ENCODE measurements at places on chromosomes 3 and 15.

- no peak for DNase-seq
These were observed 25.5 kb downstream of the RARB start for GRCh38 chr3:25453619-25454004.

DNA sequence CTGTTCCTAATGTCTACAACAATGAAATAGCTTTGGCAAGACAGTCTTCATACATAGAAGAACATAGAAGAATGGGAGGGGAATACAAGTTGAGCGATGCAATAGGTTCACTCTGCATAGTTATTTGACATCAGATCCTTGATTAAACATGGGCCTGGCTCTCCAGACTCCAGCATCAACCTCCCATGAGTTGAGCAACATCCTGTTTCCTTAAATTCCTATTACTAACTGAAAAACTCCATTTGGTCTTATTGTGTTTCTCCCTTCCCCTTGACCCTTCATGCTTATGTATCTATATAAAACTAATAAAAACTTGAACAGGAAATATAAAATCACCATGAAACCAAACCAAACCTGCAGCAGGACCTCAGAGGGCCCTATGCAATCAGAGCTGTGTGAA, 304.5 kb upstream of the SATB1 start:
- DNase-seq: no peak

DNA sequence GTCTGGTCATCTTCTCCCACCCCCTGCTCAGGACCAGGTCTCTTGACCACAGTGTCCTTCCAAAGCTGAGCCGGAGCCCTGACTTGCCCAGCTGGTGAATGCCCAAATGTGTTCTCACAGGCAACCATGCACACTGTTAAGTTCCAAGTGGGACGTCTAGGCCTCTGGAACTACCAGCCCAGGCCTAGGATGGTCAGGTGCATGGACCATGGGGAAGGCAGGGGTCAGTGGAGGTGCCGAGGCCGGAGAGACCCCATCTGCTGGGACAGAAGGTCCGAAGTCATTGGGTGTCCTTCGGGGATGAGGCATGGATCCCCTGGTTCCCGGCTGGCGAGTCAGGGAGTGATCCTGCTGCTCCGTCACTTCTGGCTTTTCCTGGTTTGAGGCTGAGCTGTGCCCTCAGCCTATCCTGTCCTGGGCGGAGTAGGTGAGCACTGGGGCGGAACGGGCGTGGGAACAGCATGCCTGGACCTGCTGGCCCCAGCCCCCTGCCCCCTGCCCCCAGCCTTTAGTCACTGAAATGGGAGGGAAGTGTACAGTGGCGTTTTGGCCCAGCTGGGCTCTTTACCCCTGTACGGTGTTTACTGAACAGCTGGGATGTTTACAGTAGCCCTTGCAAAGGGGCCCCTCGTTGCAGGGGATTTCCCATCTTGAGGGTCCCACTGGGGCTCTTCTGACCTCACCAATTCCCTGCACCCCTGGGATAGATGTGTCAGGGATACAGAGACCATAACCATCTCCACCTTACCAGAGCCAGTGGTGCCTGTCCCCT, 12.1 kb downstream of the SEMA3F start:
- DNase-seq: no peak

DNA sequence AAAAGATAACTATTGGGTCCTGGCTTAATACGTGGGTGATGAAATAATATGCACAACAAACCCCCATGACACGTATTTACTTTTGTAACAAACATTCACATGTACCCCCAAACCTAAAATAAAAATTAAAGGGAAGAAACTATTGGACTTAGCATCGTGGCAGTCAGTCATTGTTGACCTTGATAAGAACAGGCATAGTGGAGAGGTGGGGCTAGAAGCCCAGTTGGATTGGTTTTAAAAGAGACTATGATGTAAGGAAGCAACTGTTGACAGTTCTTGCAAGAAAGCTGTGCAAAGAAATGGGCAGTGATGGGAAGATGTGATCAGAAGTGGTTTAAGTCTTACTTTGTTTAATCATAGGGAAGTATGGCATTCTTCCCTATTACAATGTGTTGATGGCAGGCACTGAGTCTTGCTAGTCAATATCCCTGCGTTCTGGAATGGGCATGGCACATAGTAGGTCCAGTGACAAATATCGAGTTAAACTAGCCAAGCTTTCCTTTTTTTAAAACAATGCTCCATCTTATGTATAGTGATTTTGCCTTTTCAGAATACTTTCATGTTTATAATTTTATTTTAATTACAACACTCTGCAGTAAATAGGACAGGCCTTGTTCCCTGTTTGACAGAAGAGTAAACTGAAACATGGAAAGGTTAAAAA, 37.9 kb downstream of the CAPN7 start:
- no peak for DNase-seq

- DNase-seq: no peak
These were observed 14.6 kb downstream of the ZNF592 start for GRCh38 chr15:84762840-84763572.

- DNase-seq: no peak
These were observed 153.0 kb upstream of the ROBO2 start for GRCh38 chr3:76886761-76887500.

DNA sequence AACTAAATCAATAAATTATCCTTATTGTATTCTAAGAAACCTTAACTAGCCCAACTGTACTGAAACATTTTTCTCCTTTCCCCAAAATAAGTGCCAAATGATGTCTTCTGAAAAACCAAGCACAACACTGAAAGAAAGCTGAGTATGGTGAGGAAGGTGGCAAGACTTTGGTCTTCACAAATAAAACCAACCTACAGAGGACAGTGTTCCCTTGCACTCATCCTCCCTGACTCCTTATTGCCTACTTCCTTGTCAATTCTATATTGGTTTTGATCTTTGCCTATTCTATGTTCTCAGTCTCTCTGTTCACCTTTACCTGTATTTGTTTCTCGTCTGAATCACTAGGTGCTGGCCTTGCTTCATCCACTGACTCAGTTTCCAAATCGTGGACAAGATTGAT, 490.1 kb upstream of the ZNF385D start:
- DNase-seq: no peak

DNA sequence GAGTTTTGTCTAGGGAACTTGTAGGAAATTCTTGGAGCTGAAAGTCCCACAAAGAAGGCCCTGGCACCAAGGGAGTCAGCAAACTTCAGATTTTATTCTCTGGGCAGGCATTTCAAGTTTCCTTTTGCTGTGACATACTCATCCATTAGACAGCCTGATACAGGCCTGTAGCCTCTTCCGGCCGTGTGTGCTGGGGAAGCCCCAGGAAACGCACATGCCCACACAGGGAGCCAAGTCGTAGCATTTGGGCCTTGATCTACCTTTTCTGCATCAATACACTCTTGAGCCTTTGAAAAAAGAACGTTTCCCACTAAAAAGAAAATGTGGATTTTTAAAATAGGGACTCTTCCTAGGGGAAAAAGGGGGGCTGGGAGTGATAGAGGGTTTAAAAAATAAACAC, 15.0 kb downstream of the TIGIT start:
- no peak for DNase-seq

GRCh38 chr3:138186221-138186620, 880 bp upstream of the ARMC8 start:
- DNase-seq: no peak

- DNase-seq: no peak
These were observed 1149.6 kb downstream of the IGSF11 start for GRCh38 chr3:117885011-117885441.

DNA sequence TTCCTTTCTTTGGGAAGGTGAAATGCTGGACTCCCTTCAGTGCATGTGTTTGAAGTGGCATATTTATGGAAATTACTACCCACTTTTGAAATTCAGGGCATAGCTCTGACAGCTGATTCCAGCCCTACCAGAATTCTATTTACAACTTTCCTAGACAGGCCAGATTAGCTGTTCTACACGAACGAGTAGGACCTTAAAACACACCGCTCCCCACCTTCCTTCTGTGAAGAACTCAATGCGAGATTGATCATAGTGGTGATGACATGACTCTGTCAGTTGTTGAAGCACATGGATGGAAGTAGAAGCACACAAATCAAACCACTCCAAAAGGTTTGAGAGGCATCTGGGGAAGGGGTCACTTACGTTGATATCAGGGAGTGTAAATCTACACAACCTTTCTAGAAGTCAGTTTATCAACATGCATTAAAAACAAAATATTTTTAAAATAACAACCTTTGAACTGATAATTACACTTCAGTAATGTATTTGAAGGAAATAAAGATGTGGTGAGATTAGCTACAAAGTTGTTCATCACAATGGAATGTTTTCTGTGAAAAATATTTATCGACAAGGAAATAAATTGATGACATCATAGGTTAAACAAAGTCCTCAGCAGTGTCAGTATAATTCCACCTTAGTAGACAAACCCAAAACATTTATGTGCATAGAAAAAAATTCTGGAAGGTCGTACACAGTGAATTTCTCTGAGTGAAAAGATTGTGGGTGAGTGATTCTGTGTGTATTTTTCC, 29.8 kb downstream of the RARB start:
- no peak for DNase-seq

DNA sequence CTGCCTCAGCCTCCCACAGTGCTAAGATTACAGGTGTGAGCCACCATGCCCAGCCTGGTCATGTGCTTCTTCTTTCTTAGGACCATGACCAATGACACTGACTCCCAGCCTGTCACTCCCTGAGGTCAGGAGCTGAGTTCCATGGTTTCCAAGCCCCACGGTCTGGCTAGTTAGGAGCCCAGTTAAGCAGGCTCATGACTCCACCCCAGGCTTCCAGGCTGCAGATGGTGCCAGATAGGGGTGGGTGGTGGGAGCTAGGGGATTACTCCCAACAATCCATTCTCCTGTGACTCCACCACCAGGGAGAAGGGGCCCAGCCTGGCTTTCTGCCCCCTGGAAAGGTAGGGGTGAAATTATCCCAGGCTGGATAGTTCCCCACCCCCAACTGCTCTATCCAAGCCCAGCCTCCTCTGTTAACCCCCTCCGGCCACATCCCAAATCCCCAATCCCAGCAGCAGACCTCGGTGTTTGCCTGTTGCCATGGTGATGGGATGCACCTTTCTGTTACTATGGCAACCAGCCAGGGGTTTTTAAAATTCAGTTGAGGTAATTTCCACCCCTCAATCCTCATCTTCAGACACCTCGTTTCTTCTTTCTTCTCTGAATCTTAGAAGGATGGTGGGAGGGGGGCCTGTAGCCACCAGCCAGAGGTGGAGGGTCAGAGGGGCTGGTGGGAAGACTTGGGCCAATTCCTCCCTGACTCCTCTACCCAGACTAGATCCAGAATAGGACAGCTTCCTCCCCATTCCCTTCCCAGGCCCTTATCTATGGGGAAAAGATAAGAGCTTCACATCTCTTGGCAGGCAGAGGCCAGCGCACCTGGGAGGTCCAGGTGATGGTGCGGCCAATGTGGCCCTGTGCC, 22.5 kb upstream of the SEMA3F start:
- DNase-seq: no peak

DNA sequence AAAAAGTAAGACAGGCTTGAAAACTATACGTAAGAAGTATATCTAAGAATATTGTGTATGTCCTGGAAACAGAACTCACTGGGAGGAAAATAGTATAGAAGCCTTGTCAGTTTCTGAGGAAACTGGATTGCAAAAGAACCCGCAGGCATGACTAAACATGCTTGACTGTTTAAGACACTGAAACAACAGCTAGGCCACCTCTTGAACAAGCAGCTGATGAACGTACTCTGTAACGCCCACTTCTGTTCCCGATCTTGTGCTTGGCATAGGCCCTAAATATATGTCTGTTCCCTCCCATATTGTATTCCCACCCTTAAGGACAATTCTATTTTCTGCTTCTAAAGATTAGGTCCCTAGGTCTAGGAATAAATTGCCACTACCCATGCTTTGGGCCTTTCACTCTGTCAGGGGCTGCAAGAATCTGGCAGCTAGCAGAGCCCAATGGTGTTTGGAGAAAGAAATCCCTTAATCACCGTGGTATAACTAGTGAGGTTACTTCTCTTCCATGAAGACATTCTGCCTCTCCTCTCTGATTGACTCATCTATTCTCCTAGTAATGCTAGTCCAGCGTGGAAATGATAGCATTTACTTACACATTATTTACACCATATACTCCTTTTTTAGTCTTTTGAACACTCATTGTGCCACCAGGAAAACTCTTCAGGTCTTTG, 46.2 kb downstream of the CD200 start:
- DNase-seq: no peak

DNA sequence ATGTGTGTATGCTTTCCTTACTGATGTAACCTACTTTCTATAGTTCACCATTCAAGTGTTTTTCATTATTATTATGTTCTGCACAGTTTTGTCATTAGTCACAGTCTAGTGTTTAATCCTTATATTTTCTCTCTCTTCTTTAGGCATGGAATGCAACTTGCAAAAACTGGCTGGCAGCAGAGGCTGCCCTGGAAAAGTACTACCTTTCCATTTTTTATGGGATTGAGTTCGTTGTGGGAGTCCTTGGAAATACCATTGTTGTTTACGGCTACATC, 6.9 kb downstream of the SUCNR1 start:
- no peak for DNase-seq

- no peak for DNase-seq
These were observed 129.1 kb upstream of the SEMA6D start for GRCh38 chr15:47587940-47588802.

- no peak for DNase-seq
These were observed 15.4 kb downstream of the RASGRP1 start for GRCh38 chr15:38549222-38549621.

DNA sequence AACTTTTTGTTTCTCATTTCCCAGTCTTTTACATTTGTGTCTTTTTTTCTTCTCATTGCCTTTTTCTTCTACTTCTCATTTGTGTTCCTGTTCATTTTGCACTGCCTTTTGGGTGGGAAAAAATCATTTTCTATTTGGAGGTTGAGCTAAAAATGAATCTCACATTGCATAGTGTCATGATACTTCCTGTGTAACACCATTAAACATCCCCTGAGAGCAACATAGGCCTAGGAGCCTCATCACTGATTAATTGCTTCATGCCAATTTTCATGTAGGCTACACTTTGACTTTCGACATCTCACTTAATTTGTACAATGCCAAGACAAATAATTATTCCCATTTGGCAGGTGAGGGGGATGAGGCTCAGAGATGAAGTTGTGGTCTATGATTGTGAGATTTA, 279.2 kb downstream of the EDEM1 start:
- no peak for DNase-seq

- DNase-seq: no peak
These were observed 141.7 kb upstream of the GPR149 start for GRCh38 chr3:154571553-154572226.

DNA sequence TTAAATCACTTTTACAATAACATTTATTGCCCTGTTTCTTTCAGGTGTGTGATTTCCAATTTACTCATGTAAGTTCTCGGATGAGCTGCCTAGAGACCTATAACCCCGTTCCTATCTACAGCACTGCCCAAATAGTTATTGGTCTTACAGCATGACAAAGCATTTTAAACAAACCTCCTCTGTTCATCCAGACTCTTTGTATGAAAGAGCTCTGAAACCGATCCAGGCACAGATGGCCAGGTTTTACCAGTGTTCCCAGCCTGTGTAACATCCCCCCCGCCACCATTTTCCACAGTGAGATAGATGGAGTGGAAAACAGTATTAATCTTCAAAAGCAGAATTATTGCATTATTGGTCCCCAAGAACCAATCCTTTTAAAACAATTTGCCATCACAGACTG, 59.0 kb upstream of the SPTSSB start:
- DNase-seq: no peak

DNA sequence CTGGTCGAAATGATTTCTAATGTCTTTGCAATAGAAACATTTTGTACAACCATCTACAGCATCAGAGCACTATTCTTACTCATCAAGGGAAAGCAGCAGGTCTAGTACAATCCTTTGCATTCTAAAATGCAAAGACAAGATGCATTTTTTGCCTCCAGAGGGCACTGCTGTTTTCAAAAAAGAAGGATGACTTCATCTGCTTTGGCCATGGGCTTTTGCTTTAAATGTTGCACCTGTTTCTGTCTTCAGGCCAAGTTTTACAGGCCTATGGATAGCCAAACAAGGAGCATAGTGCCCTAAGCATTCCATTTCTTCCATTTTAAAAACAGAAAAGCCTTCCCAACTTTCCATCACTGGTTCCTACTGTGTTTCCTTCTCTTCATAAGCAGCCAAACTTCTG, 3.4 kb downstream of the PARP9 start:
- DNase-seq: no peak

Measured in sigmoid colon (tissue), 7 donors.